ENCODE measurements at places on chromosomes 6 and 20.

DNA sequence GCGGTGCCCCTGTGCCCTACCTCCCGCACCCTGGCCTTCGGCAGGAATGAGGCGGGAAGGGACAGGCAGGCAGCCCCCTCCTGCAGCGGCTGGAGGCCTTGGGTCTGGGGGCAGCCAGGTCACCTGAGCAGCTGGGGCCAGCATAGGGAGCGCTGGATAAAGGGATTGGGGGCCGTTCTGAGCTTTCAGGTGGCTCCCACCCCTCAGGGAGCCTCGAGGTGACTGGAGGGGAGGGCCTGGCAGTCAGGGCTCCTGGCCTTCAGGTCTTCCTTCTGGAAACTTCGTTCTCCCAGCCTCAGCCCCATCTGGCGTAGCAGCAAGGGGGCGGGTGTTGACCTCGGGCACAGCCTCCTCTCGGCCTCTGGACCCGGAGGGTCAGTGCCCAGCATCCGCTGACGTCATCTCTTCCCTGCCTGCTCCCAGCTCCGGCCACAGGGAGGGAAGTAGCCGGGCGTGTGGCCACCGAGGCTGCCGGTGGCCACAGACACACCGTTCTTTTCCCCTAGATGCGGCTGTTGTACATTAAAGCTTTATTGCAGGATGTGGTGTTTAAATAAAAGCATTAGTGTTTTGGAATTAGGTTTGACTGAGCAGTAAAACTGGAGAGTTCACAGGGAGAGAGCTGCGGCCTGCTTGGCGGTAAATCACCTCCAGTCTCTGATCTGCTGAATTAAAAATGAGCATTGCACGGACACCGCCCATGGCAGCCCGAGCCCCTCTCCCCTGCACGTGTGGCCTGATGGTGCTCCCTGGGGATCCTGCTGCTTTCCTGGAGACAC lies 80.0 kb upstream of the GATA5 start:
- no peak for DNase-seq

GRCh38 chr20:11274141-11274594 lies 600.4 kb upstream of the JAG1 start:
- DNase-seq: no peak

DNA sequence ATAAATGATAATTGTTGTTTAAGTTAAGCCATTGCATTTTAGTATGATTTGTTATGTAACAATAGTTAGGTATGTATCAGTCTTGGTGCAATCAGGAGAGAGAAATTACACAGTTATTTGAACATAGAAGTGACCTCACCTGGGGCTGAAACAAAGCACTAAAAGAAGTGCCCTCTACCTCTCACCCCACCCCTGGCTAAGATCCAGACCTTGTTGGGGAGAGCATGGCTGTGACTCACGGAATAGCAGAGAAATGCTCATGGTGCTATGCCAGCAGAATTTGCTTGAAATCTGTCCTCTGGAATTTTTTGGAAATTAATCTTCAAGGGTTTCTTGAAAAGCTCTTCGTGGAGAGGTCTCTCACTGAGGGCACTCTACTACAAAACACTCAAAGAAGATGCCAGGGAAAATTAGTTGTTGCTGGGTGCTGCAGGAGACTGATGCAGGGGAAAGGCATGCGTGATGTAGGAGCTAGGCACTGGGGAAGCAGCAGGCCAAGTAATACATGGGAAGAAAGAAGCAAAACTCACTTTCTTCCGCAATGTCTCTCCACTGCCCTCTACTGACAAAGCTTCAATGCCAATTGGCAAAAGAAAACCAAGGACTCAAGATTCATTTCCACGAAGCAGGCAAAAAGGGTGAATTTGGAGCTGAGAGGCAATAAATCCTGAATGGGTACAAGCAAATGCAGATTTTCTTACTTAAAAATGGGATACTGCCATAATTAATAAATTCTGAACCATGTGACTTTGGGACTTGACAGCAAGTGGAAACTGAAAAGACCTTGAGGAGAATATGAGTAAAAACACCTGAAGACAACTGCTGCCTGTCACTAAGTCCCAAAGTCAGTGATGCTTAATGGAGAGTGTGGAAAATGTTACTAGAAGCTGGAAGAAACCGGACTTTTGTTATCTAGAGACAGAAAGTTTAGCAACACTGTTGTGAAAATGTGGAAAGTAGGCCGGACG lies 136.3 kb upstream of the ZNF184 start:
- peak; percentile 79 for DNase-seq

- no peak for DNase-seq
Measured at GRCh38 chr6:142728364-142728763, 216.6 kb downstream of the HIVEP2 start.

Data from NCI-H226 (cell line).